ENCODE measurements at places on chromosomes 3 and 15.

- DNase-seq = no peak
Measured at GRCh38 chr15:60706145-60706544, 227.2 kb upstream of the ICE2 start.

DNA sequence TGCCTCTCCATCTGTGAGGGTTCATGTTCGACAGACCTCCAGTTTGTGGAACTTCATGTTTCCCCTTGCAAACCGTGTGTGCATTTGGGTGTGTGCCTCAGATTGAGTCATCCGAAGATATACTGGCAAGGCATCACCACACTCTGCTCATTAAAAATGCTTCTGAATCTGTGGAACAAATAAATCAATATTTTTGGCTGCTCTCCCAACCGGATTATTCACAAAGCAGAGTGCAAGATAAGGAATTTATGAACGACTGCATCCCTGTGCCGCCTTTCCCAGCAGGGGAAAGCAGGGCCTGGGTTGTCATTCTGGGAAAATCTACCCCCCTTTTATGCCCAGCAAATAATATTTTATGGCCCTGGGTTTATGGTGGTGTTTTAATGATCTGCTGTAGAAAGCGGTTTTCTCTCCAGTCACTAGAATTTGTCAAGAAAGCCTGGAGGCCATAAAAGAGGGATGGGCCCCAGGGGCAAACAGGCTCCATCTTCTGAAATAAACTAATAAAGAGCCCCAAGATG, 4.2 kb upstream of the WNT5A start:
- no peak for DNase-seq

GRCh38 chr3:109066864-109067263, 51.1 kb downstream of the MORC1 start:
- DNase-seq = no peak

GRCh38 chr3:139846729-139847128, 88.3 kb upstream of the CLSTN2 start:
- DNase-seq = no peak

DNA sequence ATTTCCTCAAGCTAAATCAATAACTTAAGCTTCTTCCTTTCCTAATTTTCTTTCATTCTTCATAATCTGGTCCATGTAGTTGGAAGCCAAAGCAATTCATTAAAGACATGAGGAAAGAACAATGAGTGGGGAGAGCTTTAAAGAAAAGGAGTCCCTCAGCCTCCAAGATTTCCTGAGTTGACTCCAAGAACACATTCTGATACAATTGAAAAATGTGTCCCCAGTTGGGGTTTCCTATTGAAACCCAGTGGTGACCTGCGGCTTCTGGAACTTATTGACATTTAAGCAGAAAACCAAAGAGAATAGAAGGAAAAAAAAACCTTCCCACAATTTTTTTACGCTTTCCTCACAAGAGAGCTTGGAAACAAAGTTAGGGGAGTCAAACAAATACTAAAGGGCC, 37.0 kb downstream of the ATP8B4 start:
- no peak for DNase-seq

DNA sequence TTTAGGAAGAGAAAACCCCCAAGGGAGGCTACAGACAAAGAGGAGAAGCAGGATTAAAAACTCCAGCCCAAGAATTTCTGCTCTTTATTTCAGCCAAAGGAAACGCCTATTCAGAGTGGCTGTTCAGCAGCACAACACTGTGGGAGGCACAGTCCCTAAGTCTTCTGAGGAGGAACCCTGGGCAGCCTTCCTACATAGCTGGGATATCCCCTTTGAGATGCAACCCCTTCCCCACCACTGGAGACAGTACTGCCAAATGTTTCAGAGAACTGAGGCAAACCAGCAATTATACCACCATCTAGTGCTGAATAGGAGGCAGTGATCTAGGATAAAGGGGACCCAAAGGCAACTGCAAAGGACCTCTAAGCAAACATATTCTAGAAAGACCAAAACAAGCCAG, 168.1 kb downstream of the VPS13C start:
- no peak for DNase-seq

DNA sequence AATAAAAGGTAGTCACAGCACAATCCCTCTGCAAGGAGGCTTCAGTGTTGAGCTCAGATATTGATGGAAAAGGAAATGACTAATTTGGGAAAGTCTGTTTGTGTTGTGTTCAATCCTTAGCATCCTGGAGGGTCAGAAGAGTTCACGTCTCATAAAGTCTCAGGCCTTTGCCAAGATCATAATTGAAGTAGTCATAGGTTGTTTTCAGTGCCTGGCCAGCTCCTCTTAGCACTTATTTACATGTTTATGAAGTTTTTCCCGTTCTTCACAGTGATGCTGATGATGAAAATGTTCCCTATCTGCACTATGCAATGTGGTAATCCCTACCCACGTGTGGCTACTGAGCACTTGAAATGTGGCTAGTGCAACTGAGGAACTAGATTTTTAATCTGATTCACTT, 61.6 kb upstream of the TGFBR2 start:
- DNase-seq = no peak

DNA sequence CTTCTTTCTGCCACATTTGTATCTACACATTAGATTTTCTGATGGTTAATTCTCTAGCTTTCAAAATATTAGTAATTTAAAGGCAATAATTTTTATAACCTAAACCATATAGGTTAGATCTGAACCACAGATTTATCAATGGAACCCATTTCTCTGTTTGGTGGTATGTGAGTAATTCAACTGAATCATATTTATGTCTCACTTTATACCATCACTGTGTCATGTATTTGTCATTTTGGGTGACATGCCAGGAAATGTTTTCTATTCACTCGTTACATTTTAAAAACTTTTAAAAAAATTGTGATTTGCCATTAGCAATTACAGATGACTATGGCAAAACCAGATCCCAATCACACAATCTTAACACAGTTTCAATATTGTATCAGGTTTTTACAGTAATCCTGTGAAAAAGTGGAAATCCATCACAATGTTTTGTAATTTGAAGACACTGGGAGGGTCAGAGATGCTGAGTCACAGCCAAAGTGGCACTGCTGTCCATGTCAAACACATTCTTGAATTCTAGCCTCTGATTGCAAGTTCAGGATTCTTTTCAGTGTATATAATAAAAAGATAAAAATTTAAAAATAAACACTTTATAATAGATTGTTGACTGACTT, 356.0 kb upstream of the RBMS3 start:
- DNase-seq = no peak

- DNase-seq = no peak
Measured at GRCh38 chr3:169158379-169158778, 505.1 kb downstream of the MECOM start.

DNA sequence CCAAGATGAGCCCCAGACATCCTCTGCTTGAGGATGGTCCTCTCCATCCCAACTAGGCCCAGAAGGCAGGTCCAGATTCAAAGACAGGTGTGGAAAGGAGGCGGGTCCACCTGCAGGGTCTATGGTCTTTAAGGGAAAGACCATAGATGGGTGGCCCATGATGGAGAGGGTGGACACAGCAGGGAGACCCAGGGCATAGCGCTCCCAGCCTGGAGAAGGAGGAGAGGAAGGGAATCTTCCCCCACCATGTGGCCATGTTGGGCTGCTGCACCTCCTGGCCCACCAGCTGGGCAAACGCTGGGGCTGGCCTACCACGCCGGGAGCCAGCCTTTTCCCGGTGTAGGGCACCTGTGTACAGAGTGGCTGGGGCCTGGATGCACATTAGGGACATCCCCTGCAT, 265.2 kb upstream of the TLE3 start:
- no peak for DNase-seq

GRCh38 chr3:17738921-17739320, 3.5 kb downstream of the TBC1D5 start:
- DNase-seq = no peak

GRCh38 chr3:116563351-116563750, 118.1 kb upstream of the LSAMP start:
- no peak for DNase-seq

DNA sequence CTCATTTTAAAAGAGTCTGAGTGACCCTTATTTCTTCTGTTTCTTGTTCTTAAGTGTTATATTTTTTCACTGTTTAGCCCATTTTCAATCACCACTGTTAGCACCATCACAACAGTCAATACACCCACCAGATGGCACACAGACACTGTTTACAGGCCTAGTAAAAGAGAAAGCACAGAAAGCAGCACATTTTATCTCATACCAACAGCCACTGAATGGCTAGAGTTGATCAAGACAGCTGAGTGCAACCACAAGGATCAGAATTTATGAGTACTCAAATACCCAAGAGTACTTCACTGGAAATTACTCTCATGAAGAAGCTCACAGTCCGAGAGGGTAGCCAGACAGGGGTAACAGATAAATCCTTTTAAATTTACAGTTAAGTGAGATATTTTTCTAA, 127.0 kb downstream of the TFDP2 start:
- DNase-seq = no peak

GRCh38 chr3:89584398-89584797, 477.0 kb downstream of the EPHA3 start:
- no peak for DNase-seq

- no peak for DNase-seq
Measured at GRCh38 chr15:60411774-60412425, 14.1 kb upstream of the ANXA2 start.

GRCh38 chr3:12768579-12769527, 9.8 kb upstream of the TMEM40 start:
- DNase-seq = no peak

GRCh38 chr3:130820976-130821375, 72.9 kb upstream of the ATP2C1 start:
- DNase-seq = no peak

- DNase-seq = no peak
Measured at GRCh38 chr3:169179722-169180121, 483.8 kb downstream of the MECOM start.

DNA sequence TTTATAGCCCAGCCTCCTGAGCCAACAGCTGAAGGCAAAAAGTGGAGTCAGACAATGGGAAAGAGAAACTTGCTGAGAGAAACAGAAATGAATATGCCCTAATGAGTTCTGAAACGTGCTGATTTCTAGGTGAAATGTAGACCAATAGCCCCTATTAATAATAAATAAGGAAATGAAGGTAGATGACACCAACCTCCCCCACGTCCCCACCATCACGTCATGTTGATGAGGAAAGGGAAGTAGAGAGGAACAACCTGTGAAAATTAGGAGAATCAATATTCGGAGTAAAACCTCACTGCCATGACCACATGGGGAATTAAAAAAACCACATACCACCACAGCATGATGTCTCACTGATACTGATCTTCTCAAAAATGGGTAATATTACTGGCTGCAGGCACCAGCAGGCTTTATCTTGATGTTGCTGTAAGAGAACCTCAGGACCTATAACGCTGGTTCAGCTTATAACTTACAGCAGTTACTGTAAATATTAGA, 64.0 kb downstream of the KAT2B start:
- no peak for DNase-seq

- DNase-seq = no peak
Measured at GRCh38 chr15:82750831-82751180, 41.1 kb upstream of the AP3B2 start.

- DNase-seq = no peak
Measured at GRCh38 chr3:153070511-153070868, 91.5 kb upstream of the RAP2B start.

DNA sequence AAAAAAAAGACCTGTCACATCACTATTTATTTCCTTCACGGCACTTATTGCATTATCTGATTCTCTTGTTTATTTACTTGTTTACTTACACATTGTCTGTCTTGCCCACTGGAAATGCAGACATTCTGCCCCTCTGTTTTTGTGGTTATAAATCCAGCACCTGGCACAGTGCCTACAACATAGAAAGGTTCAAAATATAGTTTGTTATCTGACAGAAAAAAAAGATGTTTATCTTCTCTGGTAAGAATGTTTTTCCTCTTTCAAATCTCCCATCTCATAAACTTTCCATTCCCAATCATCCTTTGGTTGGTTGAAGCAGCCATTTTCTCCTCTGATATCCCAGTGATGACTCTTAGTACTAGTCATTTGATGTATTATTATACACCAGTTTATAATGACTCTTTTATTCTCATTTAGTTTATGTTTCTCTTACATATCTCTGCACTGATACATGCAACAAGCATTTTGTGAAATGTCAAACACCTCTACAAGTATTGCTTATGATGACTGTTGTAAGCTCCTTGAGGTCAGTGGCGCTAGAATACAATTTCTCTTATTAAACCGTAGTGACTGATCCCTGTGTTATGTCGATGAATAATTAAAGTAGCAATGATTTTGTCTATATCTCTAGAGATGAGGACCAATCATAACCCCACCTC, 398.4 kb upstream of the TBL1XR1 start:
- DNase-seq = no peak

DNA sequence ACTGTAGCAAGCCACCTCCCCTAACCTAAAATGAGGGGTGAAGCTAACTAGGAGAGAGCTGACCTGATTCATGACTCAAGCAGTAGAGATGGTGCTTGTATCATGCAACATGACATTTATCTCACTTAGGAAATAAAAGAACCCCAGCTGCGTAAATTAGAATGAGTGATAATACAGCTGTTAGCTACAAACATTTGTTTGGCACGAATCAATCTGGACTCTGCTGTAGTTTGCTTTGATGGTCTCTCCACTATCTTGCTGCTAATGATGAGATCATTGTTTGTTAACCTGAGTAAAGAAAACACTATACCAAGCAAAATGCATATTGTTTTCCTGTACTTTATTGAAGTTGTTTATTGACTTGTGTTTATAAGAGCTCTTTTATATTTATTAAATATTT, 92.6 kb downstream of the ALDH1A2 start:
- no peak for DNase-seq

GRCh38 chr3:103949693-103950092, 1417.0 kb upstream of the ALCAM start:
- DNase-seq = no peak

DNA sequence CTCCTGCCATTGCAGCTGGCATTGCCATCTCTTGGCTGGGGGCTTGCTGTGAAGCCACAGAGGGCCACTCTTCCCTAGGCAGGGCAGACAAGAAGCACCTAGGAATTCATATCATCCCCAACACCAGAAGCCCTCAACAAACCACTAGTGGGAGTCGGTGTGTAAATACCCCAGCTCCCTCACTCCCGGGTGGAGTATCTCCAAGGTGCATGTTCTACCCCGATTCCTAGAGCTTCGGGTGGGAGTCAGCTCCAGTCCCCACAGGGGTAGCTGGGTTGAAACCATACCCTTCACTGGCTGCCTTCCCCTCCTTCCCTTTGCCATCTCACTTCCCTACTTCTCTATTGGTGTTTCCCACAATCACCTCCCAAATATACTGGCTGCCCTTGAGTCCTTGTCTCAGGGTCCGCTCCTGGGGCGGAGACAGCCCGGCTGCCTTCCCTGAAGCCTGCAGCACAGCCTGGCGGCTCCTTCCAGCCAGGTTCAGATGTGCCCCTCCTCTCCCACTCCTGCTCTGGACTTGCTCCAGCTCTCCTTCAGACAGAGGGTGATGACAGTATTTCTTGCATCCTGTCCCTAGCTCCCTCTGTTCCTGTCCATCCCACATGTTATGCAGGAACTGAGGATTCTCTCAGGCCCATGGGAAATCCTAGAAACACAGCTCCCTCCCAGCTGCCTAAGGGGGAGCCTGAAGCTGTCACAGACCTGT, 33.3 kb downstream of the FAM3D start:
- no peak for DNase-seq

- DNase-seq = no peak
Measured at GRCh38 chr3:4988983-4989834, 10.0 kb downstream of the BHLHE40 start.

- DNase-seq = no peak
Measured at GRCh38 chr3:41450416-41451231, 251.3 kb downstream of the CTNNB1 start.

- DNase-seq = no peak
Measured at GRCh38 chr15:80203361-80203885, 48.6 kb downstream of the CTXND1 start.

- DNase-seq = no peak
Measured at GRCh38 chr3:69817988-69818387, 78.7 kb downstream of the MITF start.

All from stimulated activated CD8-positive, alpha-beta memory T cell treated with anti-CD3 and anti-CD28 coated beads, Interleukin-4, amount 100 ng/mL, for 1 hour (primary cell).